HuH-7.5 (cell line): ENCODE measurements at places on chromosomes 3 and 15.

DNA sequence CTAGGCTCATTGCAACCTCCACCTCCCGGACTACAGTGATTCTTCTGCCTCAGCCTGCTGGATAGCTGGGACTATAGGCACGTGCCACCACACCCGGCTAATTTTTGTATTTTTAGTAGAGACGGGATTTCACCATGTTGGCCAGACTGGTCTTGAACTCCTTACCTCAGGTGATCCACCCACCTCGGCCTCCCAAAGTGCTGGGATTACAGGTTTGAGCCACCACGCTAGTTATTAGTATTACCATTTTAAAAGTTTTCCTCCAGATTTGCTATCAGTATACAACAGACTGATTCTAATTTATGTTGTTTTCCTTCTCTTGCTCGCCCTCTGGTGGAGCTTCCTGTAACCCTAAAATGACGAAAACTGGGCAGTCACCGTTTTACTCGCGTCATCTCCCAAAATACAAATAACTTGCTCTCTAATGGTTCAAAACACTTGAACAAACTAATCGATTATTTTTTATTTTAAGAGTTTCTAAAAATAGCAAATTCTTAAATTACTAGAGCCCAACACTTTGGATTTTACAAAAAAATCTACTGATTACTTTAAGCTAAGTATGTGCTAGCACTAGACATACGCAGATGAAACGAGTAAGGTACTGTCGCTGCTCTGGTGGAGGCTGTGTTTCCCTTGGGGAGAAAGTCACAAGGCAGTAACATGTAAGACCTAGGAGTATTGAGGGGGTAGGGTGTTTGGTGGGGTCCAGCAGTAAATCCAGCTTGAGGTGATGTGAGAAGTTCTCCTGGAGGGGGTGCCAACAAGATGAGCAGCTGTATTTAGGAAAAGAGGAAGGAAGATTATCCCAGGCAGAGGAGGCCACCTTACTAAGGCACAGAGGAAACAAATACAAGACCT lies 203.3 kb downstream of the MBNL1 start:
- DNase-seq = peak; percentile 3

- DNase-seq = no peak
Observed at GRCh38 chr3:120854908-120855526, 53.0 kb upstream of the STXBP5L start.

DNA sequence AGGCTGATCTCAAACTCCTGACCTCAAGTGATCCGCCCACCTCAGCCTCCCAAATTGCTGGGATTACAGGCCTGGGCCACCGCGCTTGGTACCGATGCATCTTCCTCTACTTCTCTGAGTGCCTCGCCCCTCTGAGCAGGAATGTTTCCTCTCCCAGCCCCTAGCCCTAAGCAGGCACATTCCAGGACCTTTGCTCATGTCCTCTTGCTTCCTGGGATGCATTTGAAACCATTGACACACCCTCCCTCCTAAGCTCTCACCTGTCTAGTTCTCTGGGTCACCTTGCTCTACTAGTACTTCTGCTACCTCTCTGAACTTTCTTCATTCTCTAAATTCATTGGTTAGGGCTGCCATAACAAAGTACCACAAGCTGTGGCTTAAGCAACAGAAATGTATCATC lies 17.9 kb upstream of the UACA start:
- DNase-seq = no peak

- peak; percentile 51 for DNase-seq
Observed at GRCh38 chr3:15768421-15769255, 29.1 kb downstream of the ANKRD28 start.

- peak; percentile 15 for DNase-seq
Observed at GRCh38 chr3:157572559-157573270, 69.5 kb upstream of the VEPH1 start.

- DNase-seq = peak; percentile 34
Observed at GRCh38 chr3:172034786-172035685, 4.3 kb upstream of the FNDC3B start.

GRCh38 chr3:100033903-100034471 lies 80.3 kb downstream of the FILIP1L start:
- no peak for DNase-seq

DNA sequence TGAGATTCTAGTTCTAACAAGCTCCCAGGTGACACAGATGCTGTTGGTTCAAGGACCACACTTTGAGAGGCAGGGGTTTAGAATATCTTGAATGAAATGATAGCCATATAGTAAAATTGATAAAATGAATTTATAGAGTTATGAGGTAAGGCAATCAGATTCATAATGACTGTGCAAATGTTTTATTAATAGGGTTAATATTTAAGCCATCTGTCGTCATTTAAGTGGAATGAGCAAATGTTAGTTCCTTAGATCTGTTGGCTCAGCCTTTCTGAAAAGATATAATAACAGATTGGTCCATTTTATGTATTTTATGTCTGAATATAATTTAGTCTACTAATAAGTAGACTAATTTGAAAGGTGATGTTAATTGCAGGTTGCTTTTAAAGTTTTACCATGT lies 12.9 kb downstream of the REC114 start:
- DNase-seq = no peak

DNA sequence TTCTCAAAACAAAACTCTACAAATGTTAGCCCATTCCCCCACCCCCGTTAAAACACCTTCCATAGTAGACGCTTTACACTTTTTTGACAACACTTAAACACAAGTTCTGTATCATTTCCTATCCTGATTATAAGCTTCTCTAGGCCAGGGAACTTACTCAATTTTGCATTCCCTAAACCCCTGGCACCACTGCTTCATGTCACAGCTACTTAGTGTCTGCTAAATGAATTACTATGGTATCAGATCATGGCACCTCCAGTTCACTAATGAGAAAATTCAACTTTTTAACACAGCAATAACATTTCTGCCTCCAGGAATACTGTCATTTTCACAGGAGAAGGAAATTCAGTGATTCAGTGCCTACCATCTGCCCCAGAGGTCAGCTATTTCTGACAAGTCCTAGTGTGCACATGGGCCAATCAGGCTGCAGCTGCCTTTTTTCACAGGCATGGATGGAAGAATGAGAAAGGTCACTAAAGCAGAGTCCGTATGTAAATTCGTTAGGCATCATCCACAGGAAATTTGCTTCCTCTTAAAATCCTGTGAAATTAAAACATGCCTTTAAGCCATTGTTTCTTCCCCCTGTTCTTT lies 18.5 kb downstream of the SFMBT1 start:
- DNase-seq = no peak

DNA sequence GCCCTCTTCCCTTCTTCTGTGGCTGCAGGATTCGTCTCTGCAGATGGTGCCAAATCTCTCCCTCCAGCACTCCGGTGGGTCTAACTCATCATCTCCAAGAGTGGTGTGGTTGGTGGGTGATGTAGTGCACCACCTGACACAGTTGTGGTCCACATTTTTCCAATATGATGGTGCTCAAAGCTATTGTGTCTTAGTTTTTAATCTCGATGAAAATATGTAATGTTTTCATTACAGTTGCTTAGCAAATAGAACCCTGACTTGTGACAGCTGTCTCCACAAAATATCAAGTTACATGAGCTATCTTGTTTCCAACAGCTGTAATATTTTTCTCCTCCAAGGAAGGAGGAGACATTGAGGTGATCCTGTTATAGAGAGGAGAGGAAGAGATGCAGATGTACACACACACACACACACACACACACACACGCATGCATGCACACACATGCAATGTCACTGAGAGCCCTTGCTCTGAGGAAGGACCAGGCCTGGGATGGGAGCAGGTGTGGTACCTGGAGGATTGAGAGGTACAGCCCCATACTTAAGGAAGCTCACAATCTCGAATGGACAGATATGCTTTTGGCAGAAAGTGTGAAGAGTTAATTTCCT lies 15.7 kb upstream of the ESYT3 start:
- DNase-seq = no peak

- DNase-seq = no peak
Observed at GRCh38 chr3:45790596-45790995, 5.7 kb downstream of the SLC6A20 start.

- no peak for DNase-seq
Observed at GRCh38 chr15:101349047-101349951, 54.3 kb upstream of the SNRPA1 start.

- no peak for DNase-seq
Observed at GRCh38 chr3:42996633-42997075, 17.5 kb downstream of the GASK1A start.

GRCh38 chr3:44989636-44990373 lies 13.8 kb downstream of the EXOSC7 start:
- no peak for DNase-seq

- no peak for DNase-seq
Observed at GRCh38 chr3:189324538-189325138, 152.9 kb downstream of the TPRG1 start.

- DNase-seq = no peak
Observed at GRCh38 chr15:33888176-33888575, 80.1 kb upstream of the CHRM5 start.

- DNase-seq = peak; percentile 34
Observed at GRCh38 chr3:195522254-195523023, 20.7 kb downstream of the PPP1R2 start.

GRCh38 chr3:31312400-31312799 lies 220.3 kb upstream of the STT3B start:
- no peak for DNase-seq

GRCh38 chr15:63560741-63561448 lies 36.3 kb upstream of the FBXL22 start:
- DNase-seq = no peak

DNA sequence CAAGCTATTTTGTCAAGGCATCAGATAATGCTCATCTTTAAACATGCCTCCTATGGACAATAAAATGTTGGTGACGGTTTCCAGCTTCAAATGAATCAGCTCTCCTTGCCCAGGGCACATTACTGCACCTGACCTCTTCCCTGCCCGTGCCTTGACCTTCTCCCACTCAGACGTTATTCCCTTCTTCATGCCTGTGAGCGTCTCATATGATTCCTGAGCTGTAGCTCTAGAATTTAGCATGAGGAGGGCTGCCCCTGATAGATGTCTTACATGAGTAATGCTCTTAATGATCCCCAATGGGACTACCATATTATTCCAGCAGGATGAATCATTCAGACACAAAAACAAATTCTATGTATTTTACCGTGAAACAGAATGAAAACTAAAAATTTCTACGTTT lies 762.7 kb downstream of the ROBO1 start:
- no peak for DNase-seq

GRCh38 chr3:123325766-123326256 lies 123.1 kb downstream of the ADCY5 start:
- DNase-seq = no peak

DNA sequence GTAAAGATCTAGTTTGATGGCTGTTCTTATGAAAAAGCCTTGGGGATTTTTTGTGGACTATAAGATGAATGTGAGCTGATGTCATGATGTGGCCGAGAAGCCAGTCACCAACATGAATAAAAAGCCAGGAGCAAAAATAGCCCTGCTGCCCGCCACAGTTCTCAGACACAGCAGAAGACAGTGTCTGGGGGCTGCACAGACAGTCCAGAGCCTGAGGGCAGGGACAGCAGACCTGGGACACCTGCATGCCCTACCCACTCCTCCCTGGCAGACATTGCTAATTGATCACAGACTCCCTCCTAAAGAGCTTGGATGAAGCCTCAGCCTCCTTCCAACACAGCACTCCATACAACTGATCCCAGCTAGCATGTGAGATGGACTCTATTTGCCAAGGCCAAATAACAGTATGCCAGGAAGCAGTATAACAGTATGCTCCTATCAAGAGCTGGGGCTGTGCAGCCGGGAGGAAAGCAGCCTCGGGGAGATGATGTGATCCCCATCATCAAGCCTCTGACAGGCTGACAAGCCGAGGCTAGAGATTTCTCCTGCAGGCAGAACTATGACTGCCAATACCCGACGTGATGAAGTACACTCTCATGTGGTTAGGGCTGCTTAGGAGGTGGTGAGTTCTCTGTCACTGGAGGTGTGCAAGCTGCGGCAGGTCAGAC lies 105.4 kb upstream of the RPL32 start:
- no peak for DNase-seq

DNA sequence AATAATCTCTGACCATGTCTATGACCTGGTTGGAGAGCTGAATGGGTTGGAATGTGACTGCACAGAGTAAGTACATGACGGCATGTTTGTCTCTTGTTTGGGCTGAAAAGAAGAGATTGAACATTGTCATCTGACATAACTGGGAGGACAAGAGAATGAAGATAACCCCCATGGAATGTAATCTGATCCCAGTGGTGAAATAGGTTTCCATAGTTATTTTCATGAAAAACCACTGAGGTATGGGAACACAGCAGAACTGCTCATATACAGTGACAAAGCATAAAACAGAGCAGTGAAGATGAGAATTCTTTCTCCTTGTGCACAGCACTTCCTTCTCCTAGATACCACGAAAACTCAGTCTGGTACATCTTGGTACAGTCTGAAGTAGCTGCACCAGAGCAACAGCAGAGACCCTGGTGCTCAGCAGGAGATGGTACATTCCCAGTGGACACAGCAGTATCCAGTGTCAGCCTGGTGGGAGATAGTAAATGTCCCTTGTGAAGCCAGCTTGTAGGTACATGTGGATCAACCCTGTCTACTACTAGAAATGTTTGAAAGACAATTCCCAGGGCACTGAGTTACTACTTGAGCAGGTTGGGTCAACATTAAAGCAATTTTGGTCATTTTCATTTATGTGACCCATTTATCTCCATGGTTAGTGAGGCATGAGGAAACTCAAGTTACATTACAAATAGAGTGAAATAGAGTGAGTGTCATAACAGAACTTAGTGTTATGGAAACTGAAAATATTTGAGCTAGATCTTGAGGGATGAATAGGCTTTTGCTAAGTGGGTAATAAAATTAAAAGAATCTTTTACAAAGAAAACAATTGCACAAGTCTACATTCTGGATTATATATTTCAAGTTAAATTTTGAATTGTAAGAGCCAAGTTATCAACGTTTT lies 178.3 kb downstream of the SUCNR1 start:
- no peak for DNase-seq

DNA sequence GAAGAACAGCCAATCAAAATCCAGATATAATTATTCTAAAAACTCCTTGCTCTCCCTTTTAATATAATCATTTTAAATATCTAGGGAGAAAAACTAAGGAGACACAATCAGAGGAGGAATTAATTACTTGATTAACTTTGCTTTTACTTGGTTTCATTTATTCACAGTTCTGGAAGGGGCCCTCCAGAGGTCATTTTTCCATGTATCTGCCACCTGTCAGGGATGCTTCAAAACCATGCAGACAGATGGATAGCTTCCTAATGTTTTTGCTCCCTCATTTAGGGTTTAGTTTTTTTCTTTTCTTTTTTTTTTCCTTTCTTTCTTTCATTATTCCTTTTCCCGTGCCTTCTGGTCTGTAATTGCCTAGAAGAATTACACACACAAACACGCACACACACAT lies 438.1 kb upstream of the ARPP21 start:
- DNase-seq = no peak
